ENCODE measurements at places on chromosomes 2 and 18.

DNA sequence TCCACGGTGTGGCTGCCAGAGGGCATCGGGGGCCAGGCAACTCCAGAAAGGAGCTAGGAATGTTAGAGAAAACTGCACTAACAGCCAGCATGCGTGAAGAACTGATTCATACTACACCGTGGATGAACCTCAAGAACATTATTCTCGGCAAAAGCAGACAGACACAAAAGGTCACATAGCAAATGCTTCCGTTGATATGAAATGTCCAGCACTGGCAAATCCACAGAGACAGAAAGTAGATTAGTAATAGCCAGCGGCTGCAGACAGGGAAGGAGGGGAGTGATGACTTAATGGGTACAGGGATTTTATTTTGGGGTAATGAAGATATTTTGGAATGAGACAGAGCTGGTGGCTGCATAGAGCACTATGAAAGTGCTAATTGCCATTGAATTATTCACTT, 37.4 kb downstream of the SCTR start:
- DNase-seq, result no peak

GRCh38 chr2:48756289-48756688, 765 bp upstream of the LHCGR start:
- DNase-seq, result no peak

DNA sequence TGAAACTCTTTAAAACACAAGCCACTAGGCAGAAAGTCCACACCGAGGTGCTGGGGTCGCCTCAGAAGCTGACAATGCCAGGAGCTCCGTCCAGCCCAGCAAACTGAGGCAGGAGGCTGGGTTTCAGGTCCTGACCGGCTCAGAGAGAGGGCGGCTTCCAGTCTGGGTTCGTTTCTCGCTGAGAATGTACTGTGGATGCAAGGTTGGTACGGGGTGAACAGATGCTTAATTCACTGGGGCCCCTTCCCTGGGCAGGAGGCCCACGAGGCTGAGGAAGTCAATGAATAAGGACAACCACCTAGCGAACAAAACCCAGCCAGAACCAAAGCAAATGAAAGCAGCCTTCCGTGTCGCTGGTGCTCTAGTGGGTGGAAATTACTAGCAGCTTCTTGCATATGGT, 142.0 kb downstream of the RTP5 start:
- DNase-seq, result no peak

DNA sequence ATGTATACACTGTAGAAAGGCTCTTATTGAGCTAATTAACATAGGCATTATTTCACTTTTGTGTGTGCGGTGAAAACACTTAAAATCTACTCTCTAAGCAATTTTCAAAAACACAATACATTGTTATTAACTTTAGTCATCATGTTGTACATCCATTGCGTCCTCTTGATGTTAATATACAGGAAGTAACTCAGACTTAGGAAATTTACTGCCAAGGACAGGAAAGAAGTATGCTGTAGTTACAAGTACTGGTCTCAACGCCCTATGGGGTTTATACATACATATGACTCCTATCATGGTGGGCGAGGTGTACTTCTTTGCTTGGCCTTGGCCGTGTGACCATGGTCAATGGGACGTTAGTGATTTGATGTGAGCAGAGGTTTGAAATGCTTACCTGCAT, 15.5 kb downstream of the SCTR start:
- DNase-seq, result no peak

GRCh38 chr2:10306901-10307463, 4.3 kb downstream of the HPCAL1 start:
- no peak for DNase-seq

DNA sequence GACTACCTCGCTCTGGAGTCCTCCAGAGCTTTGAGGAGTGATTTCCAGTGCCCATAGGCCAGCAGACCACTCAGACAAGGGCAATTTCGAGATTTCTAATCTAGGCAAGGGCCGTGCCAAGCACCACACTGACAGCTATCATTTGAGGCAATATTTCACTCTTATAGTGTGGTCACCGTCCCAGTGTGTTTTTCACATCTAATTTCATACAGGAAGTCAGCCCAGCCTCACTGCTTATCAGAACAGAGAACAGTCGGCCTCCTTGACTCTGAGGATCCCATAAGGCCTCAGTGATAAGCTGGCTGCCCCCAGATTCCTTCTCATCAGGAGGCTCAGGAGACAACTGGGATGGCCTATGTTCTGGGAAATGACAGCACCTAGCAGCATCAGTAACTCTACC, 581 bp downstream of the CAPN14 start:
- no peak for DNase-seq

DNA sequence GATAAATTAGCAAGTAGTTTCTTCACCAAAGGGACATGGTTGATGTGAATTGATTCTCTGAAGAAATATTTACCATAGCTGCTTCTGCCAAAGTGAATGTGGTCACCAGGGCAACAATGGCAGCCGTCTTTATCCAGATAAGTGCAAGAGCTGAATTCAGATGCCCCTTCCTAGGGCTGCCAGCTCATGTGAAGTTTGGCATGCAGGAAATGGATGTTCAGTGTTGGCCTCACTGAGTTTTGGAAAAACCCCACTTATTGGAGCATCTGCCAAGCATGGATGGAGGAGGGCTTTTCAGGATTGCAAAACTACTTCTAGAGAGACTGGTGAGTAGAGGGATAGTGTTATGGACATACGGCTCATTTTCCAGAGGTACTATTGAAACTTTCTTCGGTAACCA, 80.8 kb downstream of the FMNL2 start:
- DNase-seq, result no peak

GRCh38 chr2:26457695-26458364, 20.1 kb downstream of the OTOF start:
- DNase-seq, result no peak

DNA sequence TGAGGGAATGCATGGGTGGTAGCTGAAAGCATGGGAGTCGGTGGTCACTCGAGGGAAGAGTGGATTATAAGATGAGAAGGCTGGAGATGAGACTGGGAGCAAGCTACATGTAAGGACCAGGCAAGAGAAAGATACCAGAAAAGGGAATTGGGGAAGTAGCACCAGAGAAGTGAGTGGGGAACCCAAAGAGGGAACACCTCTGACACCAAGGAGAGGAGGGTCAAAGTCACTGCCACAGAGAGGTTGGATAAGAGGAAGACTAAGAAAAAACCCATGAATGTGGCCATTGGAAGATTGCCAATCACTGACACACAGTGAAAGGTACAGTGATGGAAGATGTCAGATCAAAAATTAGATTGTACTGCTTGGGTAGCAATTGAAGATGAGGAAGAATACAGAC, 473.9 kb downstream of the BCL11A start:
- no peak for DNase-seq

DNA sequence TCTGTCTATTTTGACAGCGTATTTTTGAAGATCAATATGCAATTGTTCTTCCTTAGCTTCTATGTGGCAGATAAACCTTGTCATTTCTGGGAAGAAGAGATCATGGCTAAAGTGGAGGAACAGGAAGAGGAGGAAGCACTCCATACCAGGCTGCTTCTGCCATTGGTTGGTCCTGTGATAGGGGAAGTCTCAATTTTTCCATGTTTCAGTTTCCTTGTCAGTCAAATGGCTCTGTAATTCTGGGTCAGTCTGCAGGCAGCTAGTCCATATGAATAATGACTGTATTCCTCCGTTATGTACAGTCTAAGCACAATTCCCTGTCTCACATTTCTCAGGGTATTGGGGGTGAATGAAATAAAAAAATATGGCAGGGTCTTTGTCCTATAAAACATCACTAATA, 277.6 kb upstream of the CXCR4 start:
- no peak for DNase-seq

DNA sequence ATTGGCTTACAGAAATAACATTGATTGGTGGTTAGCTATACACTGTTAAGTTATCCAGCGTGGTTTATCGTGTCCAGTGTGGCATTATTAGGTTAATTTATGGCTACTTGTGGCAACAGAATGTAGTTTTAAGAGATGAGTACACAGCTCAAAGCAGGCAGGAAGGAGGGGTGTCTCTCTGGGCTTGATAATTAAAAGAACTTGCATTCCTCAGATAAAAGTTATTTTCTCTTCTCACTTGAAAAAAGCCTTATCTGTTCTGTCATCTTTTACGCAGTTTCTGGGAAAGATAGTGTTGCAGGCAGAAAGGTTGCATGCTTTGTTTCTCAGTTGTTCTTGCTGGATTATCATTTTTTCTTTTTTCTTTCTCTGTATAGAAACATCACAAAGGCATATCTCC, 154.4 kb upstream of the COL3A1 start:
- no peak for DNase-seq

GRCh38 chr2:169690958-169691357, 3.2 kb downstream of the CFAP210 start:
- DNase-seq, result no peak

GRCh38 chr18:59547581-59548182, 149.5 kb downstream of the CCBE1 start:
- DNase-seq, result no peak

DNA sequence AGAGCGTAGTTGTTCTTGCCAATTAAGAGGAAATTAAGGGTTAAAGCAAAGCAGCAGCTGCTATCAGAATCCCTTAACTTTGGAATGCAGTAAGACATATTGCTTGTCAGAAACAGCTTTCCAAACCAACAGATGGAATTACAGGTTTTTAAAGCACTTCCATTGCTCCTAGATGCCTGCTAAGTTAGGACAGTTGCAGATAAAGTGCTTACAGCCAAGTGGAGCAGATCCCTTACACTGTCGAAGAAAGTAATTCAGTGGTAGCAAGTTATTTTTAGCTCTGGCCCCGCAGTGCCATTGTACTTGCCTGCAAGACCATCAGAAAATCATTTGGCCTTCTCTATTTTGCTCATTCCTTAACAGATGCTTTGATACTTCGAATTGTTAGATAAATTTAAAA, 5.4 kb downstream of the PDK1 start:
- DNase-seq, result peak; percentile 11

GRCh38 chr18:22683196-22683676, 249.9 kb upstream of the RBBP8 start:
- no peak for DNase-seq

GRCh38 chr2:18132697-18133096, 254.2 kb downstream of the KCNS3 start:
- no peak for DNase-seq

DNA sequence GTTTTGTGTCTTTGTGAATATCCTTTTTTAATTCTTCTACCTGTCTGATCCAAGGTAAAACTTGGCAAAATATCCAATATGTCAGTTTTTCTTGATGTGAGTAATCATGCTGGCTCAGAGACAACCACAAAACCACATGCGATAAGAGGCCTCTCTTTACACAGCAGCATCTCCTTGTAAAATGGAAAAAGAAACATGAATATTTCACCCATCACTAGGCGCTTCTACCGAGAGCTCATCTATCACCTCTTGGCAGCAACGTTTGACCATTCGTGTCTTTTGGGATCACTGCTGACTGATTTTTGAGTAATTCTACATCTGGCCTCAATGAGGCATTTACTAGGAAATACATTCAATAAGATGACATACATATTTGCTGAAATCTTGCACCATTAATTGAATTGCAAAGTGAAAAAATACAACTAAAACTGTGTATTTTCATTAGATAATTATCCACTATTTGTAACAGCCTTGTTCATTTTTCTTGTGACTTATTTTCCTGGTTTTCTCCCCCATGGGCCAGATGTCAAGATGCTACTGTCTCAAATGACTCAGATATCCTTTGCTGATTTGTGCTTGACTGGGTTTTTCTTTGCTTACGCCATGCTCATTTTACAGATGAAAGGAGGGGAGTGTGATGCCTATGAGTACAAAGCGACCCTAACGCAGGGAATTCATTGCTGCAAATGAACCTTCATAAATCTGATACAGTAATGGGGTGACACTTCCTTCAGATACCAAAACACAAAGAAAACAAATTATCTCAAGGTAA, 467.5 kb downstream of the FBXO15 start:
- no peak for DNase-seq

DNA sequence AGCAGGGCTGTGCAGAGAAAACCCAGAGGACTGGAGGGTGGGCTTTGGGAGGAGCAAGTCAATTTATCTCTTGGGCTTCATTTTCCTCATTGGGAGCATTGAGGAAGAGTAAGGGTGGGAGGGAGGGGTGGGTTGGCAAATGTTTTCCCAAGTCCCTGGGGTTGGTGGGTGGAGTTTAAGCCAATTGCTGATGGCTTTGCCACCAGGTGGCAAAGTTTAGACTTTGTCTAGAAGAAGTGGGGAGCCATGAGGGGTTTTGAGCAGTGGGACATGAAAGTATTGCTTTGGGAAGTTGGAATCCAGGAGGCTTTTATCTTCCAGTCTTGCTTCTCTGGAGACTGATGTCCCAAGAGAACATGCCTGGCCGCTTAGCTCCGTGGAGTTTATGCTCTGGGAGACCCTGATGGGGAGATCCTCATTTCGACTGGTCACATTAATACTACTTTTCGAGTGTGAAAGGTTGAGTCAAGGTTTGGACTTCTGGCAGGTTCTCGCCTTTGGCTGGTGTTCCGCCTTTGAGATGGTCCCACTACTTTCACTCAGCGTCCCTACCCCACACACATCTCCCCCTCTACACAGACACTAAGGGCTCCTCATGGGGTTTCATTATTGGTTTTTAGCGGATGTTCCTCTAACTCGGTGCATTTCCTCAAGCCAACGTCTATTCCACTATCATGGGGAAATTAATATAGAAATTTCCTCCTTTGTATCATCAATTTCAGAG, 126.7 kb downstream of the PRKCE start:
- DNase-seq, result no peak

GRCh38 chr2:237704501-237705434, 77.4 kb downstream of the LRRFIP1 start:
- no peak for DNase-seq

- no peak for DNase-seq
Observed at GRCh38 chr2:197975931-197976519, 171.6 kb downstream of the PLCL1 start.

DNA sequence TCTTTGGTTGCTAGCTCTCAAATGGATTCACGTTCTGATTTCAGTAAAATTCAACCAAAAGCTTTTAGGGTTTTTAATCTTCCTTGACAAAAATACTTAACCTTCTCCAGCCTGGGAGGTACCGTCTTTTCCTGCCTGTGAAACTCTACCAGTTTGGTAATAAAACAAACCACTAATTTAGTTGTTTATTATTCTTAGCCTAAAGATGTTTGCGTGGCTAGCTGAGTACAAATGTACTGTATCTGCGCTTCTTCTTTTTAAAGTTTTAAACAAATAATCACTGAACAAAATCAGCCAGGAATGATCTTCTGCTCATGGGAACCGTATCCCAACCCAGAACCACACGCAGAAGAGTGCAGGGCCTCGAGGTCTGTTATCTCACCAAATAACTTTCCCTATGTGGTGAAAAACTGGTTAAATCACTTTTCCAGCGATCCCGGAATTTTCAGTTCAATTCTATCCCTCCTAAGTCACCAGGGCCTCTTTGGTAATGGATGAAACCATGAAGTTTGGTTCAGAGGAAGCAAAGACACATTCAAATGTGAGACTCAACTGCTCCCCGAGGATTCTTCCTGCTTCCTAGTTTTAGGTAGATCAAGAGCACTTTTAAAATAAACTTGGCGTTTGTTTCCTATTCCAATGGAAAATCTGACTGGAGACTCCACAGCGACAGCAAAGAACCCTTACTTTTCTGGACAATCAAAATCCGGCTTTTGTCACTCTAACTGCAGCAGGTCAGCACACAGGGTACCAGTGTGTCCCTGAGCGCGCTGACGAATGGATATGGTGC, 36.1 kb downstream of the BCL2 start:
- DNase-seq, result no peak

Data from NCI-H1694 treated with DMSO at 0.1 percent for 48 hours (cell line).